ENCODE measurements at places on chromosomes 11 and 22.

GRCh38 chr22:29484642-29485041 is 4.6 kb downstream of the NEFH start:
- DNase-seq: no peak

DNA sequence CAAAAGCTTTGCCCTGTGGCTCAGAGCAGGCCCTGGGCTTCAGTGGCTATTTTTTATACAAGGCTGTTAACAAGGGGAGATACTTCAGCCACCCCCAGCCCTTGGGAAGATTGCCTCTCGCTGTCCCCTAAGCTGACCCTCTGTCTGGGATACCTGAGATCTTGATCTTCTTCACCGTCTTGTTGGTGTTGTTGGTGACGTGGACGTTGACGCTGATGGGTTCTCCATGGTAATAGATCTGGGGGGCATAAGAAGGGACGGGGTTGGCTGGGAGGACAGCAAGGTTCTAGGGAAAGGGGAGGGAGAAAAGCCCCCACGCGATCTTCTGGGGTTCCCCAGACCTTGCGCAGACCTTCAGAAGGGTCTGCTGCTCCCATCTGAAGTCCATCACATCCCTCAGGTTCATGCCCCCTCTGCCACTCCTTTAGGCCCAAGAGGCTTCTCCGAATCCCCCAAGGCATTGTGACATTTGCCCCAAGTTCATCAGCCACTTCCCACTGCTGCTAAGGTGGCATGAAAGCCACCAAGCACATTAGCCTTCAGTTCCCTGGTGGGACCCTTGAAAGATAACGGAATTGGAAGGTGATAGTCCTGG is 36.7 kb downstream of the TPBGL start:
- DNase-seq: no peak

GRCh38 chr22:40651563-40652501 is 15.3 kb upstream of the MRTFA start:
- peak; percentile 81 for DNase-seq

- no peak for DNase-seq
These were observed 321.8 kb downstream of the CADM1 start for GRCh38 chr11:115182282-115182955.

DNA sequence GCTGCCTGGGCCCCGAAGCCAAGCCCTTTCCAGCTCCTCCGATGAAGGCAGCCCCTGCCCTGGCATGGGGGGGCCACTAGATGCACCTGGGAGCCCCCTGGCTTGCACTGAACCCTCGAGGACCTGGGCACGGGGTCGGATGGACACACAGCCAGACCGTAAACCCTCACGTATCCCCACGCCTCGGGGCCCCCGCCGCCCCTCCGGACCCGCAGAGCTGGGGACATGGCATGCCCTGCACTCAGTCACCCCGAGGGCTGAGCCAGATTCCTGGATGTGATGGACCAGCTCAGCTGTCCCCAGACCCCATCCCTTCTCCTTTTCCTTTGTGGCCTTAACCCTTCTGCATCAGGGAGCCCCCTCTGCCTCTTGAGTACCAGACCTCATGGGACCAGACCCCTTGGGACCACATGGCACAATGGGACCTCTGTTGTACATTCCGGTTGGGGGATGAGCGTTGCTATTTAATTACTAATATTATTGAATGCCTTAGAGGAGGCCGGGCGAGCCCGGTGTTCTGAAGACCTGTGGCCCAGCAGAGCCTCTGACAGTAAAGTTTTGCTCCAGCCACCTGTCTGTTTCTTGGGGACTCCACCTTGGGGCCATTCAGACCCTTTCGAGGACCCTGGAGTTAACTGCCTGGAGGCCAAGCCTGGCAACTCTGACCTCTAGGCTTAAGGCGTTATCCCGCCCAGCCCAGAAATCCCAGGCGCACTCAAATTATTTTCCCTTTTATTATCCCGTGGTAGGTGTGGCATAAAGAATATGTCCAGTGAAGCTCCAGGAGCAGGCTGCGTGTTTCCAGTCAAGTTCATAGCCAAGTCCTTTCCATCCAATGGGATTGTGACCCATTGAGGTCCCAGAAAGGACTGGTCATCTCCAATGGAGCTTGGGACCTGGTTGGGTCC is 3.0 kb downstream of the RASL10A start:
- no peak for DNase-seq

DNA sequence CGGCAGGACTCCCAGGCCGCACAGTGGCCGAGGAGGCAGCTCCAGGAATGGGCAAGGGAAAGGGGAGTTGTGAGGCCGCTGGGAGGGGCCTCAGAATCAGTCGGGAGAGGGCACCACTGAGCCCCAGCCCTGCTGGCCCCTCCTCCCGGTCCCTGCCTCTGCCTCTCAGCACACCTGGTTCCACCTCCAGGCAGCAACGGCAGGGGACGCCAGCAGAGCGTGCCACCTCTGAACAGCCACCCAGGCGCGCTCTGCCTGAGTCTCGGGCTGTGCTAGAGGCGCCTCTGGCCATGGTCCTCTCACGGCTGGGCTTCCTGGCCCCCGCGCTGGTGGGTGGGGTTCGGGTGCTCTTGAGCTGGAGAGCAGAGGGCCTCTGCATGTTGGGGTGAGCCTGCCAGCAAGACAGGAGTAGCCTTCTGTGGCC is 33.0 kb downstream of the MOB2 start:
- peak; percentile 66 for DNase-seq

- DNase-seq: no peak
These were observed 43.6 kb upstream of the FTH1 start for GRCh38 chr11:62010935-62011528.

DNA sequence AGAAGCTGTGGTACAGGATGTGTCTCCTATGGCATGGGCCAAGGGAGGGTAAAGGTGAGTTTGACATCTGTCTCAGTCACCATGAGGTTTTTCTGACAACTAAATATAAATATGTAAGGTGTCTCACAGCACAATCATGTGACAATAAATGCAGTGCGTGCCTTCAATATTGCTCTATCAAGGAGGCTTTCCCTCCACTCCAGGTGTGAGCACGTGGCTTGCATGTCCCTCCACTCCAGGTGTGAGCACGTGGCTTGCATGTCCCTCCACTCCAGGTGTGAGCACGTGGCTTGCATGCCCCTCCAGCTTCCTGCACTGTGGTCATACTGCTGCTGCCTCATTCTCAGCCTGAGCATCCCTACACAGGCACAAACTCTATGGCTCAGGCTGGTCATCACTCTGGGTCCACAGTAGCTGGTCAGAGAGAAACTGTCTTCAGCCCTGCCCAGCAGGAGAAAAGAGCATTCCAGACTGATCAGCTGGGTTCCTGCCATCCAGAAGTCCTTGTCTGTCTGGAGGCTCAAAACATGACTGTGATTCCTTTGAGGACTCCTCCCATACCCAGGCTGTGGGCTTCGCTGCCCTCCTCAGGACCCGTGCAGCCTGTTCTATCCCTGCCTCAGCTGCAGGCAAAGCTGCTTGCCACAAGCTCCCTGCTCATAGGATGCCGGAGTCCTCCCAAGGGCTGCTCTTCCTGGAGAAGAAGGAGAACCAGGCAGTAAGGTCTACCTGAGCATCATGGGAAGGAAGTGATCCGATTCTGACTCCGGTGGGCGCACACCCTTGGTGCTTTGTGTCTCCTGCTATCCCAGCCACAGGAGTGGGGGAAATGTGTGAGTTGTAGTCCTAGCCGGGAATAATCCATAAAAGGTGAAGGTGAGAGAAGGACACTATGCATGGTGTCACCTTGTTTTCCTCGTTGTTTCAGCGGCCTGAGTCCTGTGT is 33.4 kb upstream of the VPREB1 start:
- no peak for DNase-seq

GRCh38 chr11:116500947-116501602 is 271.7 kb downstream of the BUD13 start:
- DNase-seq: peak; percentile 40

GRCh38 chr11:71188073-71188472 is 64.3 kb downstream of the SHANK2 start:
- no peak for DNase-seq

- DNase-seq: no peak
These were observed 78.8 kb downstream of the CCDC81 start for GRCh38 chr11:86453290-86454030.

DNA sequence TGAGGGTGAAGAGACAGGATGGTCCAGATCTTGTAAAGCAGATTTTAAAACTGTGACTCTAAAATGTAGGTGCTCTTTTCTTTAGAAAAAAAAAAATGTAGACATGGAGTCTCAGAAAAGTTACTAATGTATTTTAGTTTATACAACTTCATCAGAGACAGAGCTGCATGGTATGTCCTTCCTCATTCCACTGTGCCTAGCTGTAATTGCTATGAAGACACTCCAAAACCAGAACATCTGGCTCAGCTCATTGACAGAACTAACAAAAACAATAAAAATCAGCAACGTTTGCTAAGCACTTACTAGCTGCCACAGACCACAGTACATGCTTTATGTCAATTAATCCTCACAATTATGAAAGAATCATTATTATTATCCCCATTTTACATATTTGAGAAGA is 160.7 kb downstream of the BARX2 start:
- no peak for DNase-seq

GRCh38 chr22:50177537-50178470 is 7.3 kb downstream of the PANX2 start:
- peak; percentile 33 for DNase-seq

DNA sequence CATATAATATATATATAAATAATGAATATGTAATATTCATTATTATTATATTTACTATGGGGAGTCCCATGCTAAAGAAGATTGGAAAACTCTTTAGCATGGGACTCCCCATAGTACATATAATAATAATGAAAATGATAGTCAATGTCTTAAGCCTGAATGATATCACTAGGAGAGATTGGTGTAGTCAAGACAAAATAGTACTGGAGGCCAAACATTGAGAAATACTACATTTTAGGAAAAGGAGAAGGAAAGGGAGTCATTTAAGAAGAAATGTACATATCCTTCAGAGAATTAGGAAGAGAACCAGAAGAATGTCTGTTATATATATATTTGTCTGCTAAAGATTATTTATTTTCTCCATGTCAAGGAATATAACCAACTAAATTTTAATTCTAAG is 5.0 kb upstream of the VWA5A start:
- DNase-seq: no peak

DNA sequence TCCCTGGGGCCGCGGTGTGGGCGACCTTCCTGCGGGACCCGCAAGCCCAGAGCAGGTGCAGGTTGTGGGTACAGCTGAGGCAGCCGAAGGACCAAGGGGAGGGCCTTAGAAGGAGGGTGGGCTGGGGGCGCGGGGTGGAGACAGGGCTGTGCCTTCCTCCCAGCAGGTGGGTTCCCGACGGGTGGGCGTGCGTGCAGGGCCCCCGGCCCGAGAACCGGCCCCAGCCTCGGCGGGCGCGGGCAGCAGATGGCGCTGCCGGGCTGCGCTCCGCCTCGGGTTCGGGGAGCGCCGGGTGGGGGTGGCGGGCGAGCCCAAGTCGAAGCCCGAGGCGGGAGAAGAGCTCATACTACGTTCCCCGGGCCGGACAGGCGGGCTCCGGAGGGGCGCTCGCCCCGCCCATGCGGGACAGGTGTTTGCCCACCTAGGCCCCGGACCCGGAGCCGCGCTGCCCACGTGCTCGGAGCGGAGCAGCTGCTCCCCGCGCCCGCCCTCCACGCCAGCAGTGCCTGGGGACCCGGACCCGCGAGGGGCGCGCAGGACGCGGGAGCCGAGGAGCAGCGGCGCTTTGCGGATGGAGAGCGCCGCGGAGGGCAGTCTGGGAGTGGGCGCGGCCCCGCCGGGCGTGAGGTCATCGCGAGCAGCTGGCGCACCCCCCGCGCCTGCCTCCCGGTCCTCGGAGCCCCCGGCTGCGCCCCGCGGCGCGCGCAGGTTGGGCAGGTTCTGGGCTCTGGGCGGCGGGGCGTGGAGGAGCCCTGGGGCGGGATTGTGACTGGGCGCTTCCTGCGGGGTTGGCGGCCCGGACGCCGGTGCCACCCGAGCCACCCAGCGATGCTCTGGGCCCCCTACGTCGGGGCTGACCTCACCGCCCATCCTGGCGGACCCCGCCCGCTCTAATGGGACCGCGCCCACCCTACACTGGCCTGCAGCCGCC is 25.3 kb downstream of the DUSP8 start:
- DNase-seq: peak; percentile 90

DNA sequence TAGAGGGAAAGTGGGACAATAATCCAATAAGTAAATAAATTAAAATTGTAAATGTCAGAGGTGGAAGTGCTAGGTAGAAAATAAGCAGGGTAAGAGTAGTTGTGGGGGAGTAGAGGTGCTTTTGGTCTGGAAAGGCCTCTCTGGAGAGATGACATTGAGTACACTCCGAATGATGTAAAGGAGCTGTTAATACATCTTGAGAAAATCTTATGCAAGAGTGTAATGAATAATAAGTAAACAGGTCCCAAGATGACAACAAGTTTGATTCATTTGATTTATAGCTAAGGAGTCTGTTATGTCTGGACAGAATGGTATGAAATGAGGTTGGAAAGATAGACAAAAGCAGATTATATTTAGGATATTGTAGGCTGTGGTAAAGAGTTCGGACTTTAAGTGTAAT is 87.5 kb downstream of the TMEM135 start:
- DNase-seq: no peak

- DNase-seq: no peak
These were observed 5.0 kb upstream of the MTNR1B start for GRCh38 chr11:92964471-92964870.

- no peak for DNase-seq
These were observed 34.9 kb upstream of the TRPC6 start for GRCh38 chr11:101618709-101619108.

GRCh38 chr11:58057481-58057880 is 26.7 kb downstream of the OR6Q1 start:
- DNase-seq: no peak

DNA sequence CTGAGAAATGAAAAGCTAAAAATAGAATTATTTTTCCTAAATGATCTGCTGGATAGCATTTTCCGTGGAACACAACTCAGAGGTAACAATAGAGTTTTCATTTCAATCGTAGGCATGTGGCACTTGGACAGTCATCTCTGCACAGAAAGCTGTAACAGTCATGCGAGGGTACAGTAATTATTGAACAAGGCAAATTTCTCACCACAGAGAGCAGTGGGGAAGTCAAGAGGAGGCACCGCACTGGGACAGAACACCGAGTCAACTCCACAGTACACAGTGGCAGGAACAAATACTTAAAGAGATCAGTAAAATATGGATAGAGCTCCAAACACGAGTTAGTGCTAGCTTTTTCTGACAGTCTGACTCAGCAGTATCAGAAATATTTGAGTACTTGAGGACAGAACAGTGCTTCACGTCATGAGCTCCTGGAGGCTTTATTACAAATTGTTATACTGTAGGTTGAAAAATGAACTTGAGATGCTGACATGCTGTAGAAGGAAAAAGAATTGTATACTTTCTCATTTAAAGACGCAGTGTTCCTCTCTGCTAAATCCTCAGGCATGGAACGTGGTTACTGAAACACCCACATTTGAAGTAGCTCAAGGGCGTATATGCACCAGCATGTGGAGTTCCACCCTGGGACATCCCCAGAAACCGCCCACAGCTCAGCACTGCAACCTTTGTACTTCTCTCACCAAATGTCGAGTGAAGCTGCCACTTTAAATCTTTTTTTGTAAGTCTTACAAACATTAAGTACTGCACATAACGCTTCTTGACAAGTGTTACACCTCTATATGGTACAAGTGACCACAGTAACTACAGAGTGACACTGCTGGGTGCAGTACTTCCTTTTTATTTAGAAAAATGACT is 27.4 kb upstream of the YPEL1 start:
- no peak for DNase-seq

GRCh38 chr11:116636341-116636929 is 136.4 kb downstream of the BUD13 start:
- DNase-seq: no peak
